ENCODE measurements at places on chromosomes 7 and 10. TPM values are rescaled to one million over a fixed set of nuclear protein-coding genes. Genes with fewer than 3 reads are reported as not detected.

PLCE1 gene
- 0.32 TPM for polyA plus RNA-seq

PTN gene
- not detected for polyA plus RNA-seq

AZGP1 gene
- polyA plus RNA-seq, result not detected

UFSP1 gene
- not detected for polyA plus RNA-seq

CYP26C1 gene
- polyA plus RNA-seq, result not detected

PDCD4 gene
- polyA plus RNA-seq, result 319 TPM
